Pons (tissue), 1 donor: ENCODE measurements at places on chromosomes 2 and 18.

DNA sequence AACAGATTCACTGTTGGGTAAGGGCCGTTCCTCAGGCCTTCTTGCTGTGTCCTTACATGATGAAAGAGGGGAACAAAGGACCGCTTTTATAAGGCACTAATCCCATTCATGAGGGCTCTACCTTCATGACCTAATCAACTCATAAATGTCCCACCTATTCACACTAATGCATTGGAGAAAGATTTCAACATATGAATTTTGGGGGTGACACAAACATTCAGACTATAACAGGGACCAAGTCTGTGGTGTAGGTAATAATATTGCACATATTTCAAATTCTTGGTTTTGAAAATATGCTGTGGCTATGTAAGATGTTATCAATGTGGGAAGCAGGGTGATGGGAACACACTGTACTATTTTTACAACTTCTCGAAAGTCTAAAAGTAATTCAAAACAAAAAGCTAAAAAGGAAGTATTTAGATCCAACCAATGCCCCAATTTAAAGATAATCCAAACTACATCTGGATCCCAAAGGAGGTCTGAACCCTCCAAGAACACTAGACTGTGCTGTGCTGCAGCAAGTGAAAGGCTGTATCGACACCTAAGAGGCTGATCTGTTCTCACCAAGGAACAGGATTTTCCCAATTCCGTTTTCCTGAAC, 82.4 kb upstream of the TGIF1 start:
- no peak for DNase-seq

DNA sequence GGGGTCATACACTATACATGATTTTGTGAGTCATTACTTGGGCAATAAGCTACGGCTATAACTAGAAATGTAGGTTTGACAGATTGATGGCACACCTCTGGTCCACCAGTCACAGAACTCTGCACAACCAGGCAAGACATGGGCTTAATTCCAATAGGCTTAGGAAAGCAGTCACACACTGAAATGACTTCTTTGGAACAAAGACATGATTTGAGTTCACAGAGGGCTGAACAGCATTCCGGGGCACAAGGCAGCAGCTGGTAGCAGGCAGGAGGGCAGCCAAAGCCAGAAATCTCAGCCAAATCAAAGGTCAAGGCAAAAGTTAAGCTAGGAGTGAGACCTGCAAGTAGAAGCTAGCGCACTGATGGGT, 27.4 kb downstream of the FABP1 start:
- DNase-seq: peak; percentile 73

DNA sequence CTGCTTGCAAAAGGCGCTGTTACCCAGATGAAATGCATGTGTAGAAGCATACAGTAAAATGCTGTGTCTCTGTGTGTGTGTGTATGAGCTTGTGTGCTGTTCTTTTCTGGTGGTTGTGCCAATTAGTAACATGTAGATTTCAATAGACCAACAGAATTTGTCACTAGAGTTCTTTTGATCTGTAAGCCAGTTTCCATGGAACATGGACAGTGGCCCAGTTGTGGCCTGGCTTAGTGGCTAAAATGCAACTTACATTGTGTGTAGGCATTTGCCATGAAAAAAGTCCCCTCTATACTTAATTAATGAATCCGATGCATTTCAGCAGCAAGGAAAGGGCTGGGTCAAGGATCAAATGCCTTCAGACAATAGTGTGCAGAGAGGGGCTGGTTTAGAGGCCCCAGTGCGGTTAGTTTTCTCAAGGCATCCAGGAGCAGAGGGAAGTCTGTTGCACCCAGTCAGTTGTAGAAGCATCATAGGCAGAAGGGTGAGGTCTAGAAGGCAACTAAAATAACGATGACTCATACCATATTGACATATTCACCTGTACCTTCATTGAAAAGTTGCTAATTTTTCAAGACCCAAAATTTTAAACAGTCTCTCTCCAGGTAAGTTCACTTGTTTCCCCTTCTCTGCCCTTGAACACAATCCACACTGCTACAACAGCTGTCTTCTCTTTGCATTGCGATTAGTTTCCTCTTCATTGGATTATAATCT, 366.9 kb upstream of the SPRED2 start:
- DNase-seq: no peak

GRCh38 chr2:155630760-155631159, 701.8 kb downstream of the NR4A2 start:
- DNase-seq: no peak

GRCh38 chr2:119208791-119209203, 14.8 kb upstream of the STEAP3 start:
- DNase-seq: no peak

DNA sequence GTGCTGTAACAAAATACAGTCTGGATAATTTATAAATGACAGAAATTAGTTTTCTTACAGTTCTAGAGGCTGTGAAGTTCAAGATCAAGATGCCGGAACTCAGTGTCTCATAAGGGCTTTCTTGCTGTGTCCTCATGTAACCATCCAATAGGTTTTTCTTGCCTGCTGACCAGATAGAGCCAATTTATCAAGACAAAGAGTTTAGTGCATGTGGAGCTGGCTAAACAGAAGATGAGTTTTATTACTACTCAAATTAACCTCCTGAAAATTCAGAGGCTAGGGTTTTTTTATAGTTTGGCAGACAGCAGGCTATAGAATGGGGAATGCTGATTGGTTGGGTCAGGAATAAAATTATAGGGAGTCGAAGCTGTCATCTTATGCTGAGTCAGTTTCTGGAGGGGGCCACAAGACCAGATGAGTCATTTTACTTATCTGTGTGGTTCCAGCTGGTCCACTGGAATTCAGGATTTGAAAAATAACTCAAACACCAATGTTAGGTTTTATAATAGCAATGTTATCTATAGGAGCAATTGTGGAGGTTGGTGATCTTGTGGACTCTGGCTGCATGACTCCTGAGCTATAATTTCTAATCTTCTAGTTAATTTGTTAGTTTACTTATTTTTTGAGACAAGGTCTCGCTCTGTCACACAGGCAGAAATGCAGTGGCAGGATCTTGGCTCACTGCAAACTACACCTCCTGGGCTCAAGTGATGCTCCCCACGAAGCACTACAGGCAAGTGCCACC, 3.2 kb upstream of the PDK1 start:
- DNase-seq: no peak

DNA sequence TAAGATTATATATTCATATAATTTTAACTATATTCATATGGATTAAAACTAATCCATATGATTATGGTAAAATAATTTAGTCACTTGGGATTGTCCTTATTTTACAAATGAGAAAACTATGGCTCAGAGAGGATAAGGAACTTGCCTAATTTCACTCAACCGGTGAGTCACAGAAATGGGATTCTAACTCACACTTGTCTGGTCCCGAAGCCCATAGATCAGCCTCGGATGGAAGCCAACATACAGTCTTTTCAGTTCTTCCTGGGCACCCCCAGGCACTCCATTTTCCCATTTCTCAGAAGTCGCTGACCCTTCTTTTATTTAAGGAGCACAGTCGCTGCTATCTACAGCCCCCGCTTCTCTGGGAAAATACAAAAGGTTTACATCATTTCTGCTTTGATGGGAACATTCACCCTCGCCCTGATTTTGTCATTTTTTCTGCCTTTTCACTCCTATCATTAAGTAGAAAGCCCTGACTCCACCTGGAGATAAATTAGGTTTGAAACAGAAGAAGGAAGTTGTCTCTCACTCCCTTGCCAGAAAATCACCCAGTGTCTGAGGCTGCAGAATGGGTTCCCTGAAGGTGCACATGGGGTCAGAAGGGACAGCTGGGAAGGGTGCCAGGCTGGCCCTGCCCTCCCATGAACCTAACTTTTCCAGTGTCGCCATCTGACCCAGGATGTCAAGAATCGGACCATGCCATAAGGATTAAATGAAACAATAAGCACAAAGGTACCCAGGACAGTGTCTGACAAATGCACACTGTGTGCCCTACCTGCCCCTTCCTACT, 36.6 kb downstream of the CYP1B1 start:
- no peak for DNase-seq

GRCh38 chr2:195709901-195710806, 53.1 kb downstream of the SLC39A10 start:
- no peak for DNase-seq

GRCh38 chr18:45201489-45201888, 413.8 kb upstream of the SLC14A2 start:
- no peak for DNase-seq

GRCh38 chr18:49048396-49049020, 97.7 kb upstream of the SMAD7 start:
- DNase-seq: no peak

- DNase-seq: no peak
Observed at GRCh38 chr2:203905656-203906055, 30.9 kb upstream of the ICOS start.

DNA sequence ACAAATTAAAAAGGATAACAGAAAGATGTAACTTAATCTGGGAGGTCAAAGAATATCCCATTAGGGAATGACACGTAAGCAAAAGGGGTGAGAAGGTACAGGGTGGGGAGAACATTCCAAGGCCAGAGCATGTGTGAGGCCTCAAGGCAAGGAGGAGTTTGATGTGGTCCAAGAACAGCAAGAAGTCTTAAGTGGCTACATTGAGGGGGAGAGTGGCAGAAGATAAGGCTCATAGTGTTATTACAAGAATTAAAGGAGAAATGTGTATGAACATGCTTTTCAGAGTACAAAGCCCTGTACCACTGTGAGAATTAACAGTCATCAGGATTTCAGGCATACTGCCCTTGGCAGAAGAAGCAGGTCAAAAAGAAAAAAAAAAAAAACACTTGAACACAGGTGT, 174.4 kb upstream of the ERBB4 start:
- no peak for DNase-seq

GRCh38 chr2:212995920-212996319, 155.5 kb downstream of the IKZF2 start:
- DNase-seq: no peak

DNA sequence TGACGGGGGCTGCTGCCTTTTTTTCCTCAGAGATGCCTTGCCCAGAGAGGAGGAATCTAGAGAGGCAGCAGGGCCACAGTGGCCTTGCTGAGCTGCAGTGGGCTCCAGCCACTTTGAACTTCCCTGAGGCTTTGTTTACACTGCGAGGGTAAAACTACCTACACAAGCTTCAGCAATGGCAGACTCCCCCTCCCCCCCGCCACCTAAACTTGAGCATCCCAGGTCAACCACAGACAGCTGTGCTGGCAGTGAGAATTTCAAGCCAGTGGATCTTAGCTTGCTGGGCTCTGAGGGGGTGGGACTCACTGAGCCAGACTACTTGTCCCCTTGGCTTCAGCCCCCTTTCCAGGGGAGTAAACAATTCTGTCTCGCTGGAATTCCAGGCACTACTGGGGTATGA, 11.8 kb downstream of the SYT4 start:
- no peak for DNase-seq

GRCh38 chr2:62455957-62456692, 49.9 kb downstream of the TMEM17 start:
- DNase-seq: no peak

- no peak for DNase-seq
Observed at GRCh38 chr2:63755965-63756364, 85.7 kb upstream of the UGP2 start.

- DNase-seq: no peak
Observed at GRCh38 chr18:48813321-48813720, 137.4 kb downstream of the SMAD7 start.

- DNase-seq: no peak
Observed at GRCh38 chr18:80254971-80255500, 7.7 kb upstream of the PARD6G start.

- DNase-seq: peak; percentile 15
Observed at GRCh38 chr2:205892251-205892655, 193.7 kb downstream of the INO80D start.

GRCh38 chr18:15198116-15198389, 450.1 kb downstream of the ANKRD30B start:
- no peak for DNase-seq

- DNase-seq: no peak
Observed at GRCh38 chr2:12006850-12007249, 260.4 kb downstream of the LPIN1 start.

DNA sequence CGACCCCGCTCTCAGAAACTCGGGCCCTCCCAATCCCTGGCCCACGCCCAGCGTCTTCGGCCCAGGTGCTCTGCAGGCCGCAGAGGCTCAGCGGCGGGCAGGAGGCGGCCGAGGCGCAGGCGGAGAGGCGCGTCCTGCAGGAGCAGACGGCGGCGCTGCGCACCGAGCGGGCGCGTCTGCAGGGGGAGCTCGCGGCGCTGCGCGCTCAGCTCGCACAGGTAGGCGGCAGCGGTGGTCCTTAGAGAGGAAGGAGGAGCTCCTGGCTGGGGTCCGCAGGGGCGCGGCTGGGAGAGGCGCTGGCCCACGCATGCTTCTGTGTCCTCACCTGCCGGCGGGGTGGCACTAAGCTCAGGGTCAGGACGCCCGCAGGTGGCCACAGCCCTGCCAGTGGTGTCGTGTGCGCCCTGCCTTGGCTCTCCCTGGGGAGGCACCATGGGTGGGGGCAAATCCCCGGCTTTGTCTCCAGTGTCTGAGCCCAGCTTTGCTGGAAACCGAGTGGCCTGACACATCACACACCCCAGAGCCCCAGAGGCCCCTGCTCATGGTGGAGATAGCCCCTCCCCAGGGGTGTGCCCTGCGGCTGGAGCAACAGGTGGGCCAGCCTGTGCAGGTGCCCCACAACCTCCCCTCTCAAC, 14.9 kb upstream of the SNED1 start:
- no peak for DNase-seq

DNA sequence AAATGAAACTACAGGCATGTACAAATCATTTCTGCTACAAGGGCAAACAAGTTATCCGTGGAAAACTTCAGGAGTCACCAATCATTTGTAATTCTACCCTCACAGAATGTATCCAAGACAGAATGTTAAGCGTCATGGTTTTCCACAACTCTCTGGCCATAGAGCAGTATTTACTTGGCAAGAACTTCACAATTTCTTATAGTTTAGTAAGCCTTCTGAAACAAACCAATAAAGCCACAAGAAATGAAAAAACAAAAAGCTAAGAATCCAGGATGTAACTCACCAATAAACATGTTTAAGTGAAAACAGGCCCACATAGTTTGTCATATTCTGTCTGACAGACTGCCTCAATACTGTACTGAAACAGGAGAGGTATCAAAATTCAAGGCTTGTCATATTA, 70.3 kb downstream of the LNPK start:
- DNase-seq: no peak

- DNase-seq: no peak
Observed at GRCh38 chr2:505941-506340, 171.3 kb downstream of the TMEM18 start.

DNA sequence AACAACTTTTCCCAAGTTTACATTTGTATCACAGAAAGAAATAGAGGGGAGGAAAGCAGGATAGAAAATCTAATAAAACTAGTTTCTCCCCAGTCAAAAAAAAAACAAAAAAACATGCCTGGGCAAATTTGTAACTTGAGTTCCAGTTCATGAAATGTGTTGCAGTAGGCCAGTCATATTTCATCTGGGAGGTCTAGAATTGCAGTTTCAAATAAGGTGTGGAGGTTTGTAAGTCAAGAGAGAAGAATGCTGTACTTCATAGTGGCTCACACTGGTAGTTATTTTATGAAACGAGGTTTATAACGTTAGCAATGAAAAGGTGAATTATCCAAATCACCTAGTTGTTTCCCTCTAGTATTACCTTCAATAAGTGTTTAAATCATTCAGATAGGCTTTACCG, 1313.9 kb upstream of the SLC39A10 start:
- no peak for DNase-seq
